SK-N-SH (cell line): ENCODE measurements at places on chromosomes 1 and 21. TPM values are rescaled to one million over a fixed set of nuclear protein-coding genes. Genes with fewer than 3 reads are reported as not detected.

ACKR1 gene
- polyA plus RNA-seq: 0.02 TPM in 1 of 2 replicates, not detected in the other

PEAR1 gene
- 1.2 and 1.7 TPM in 2 replicates for polyA plus RNA-seq

FCRL5 gene
- polyA plus RNA-seq: not detected in 2 replicates

APOBEC4 gene
- not detected in 2 replicates for polyA plus RNA-seq

XCL2 gene
- polyA plus RNA-seq: not detected in 2 replicates

FMOD gene
- not detected in 2 replicates for polyA plus RNA-seq

OR2AK2 gene
- 0.06 TPM in 1 of 2 replicates, not detected in the other for polyA plus RNA-seq

SPRR2A gene
- polyA plus RNA-seq: not detected in 2 replicates

RNU5D-1 gene
- polyA plus RNA-seq: not detected in 2 replicates

TDRD5 gene
- not detected in 2 replicates for polyA plus RNA-seq

SYT2 gene
- polyA plus RNA-seq: 0.03 and 0.05 TPM in 2 replicates

AGBL4 gene
- 0.07 and 0.15 TPM in 2 replicates for polyA plus RNA-seq

RBM34 gene
- 33.9 and 39.9 TPM in 2 replicates for polyA plus RNA-seq

TSTD1 gene
- polyA plus RNA-seq: 80.7 and 93.9 TPM in 2 replicates

PKP1 gene
- not detected in 2 replicates for polyA plus RNA-seq

LCA5L gene
- 0.74 and 1.0 TPM in 2 replicates for polyA plus RNA-seq

EPHA2 gene
- 82.2 and 126 TPM in 2 replicates for polyA plus RNA-seq

PSEN2 gene
- 20.2 and 31.6 TPM in 2 replicates for polyA plus RNA-seq

C1orf87 gene
- not detected in 2 replicates for polyA plus RNA-seq

C1orf116 gene
- 0.02 TPM in 1 of 2 replicates, not detected in the other for polyA plus RNA-seq

CD1E gene
- not detected in 2 replicates for polyA plus RNA-seq

FGGY gene
- 10.3 and 13.3 TPM in 2 replicates for polyA plus RNA-seq

S100A4 gene
- polyA plus RNA-seq: 24.6 and 25.4 TPM in 2 replicates
